Osteocyte (in vitro differentiated cells): ENCODE measurements at places on chromosomes 4 and X. TPM values are rescaled to one million over a fixed set of nuclear protein-coding genes. Genes with fewer than 3 reads are reported as not detected.

PDZD11 gene
- total RNA-seq, result 46.9 and 50.6 TPM in 2 replicates

RNF150 gene
- 56.2 and 56.5 TPM in 2 replicates for total RNA-seq

LRP2BP gene
- 0.31 and 0.59 TPM in 2 replicates for total RNA-seq

NAT8L gene
- 0.64 and 0.84 TPM in 2 replicates for total RNA-seq

HTRA3 gene
- 0.16 and 0.37 TPM in 2 replicates for total RNA-seq

SSX4 gene
- not detected in 2 replicates for total RNA-seq
